Subcutaneous preadipocyte (primary cell): ENCODE measurements at places on chromosomes 5 and 9. TPM values are rescaled to one million over a fixed set of nuclear protein-coding genes. Genes with fewer than 3 reads are reported as not detected.

WDR38 gene
- not detected in 2 replicates for total RNA-seq

FBN2 gene
- total RNA-seq: 32.0 and 96.6 TPM in 2 replicates

RNF180 gene
- 0.37 and 0.59 TPM in 2 replicates for total RNA-seq

TNFSF8 gene
- total RNA-seq: not detected in 2 replicates

PCDHGA10 gene
- total RNA-seq: 6.8 and 7.7 TPM in 2 replicates

GRM6 gene
- not detected in 2 replicates for total RNA-seq
